ENCODE measurements at places on chromosomes 7 and 10.

- no peak for DNase-seq
These were observed 947.1 kb downstream of the GRM8 start for GRCh38 chr7:126305671-126306070.

- no peak for DNase-seq
These were observed 21.4 kb upstream of the RSBN1L start for GRCh38 chr7:77674878-77675277.

GRCh38 chr7:71507680-71508602 is 376.0 kb downstream of the GALNT17 start:
- DNase-seq = no peak

- DNase-seq = no peak
These were observed 3.1 kb downstream of the RGS10 start for GRCh38 chr10:119539359-119539825.

DNA sequence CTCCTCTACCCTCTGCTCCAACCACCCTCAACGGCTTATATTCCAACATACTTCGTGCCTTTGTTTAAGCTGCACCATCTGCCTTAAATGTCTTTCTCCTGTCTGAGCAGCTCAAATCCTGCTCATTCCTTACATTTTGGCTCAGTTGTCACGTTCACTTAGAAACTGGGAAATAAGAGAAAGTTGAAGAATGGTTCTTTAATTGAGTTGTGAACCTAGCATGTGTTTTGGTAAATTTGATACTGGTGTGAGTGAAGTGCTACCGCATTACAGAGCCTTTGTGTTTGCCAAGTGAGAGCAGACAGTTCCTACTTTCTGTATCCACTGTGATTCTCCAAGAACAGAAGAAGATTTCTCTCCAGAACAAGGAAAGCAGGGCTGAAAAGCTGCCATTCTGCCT is 54.3 kb downstream of the EPDR1 start:
- DNase-seq = no peak

DNA sequence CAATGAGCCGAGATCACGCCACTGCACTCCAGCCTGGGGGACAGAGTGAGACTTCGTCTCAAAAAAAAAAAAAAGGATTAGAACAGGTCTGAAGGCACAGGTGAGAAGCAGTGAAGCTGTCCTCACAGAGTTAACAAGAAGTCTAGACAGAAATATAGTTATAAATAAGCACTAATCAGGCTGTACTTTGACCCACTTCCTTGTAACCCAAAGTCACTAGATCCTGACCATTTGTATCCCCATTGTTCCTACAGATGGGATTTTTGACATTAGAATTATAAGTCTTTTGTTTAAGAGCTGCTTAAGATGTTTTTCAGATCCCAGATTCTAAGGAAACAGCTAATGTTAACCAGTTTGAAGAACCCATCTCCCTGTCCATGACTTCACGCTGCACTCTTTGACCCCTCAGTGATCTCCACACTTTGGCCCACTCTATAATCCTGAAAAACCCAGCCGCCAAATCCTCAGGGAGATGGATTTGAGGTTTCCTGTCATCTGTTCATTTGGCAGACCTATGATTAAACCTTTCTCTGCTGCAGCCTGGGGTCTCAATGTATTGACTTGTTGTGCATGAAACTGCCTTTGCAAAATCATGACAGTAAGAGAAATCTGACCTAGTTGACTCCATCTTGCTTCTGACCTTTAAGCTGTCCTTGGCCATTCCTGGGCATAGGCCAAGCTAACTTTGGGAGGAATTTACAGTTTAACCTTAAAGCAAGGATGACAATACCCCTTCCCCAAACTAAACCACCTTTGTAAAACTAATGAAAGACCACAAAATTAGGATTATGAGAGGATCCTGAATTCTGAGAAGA is 11.4 kb downstream of the SSMEM1 start:
- no peak for DNase-seq

GRCh38 chr7:151174246-151175046 is 7.0 kb upstream of the GBX1 start:
- DNase-seq = no peak

DNA sequence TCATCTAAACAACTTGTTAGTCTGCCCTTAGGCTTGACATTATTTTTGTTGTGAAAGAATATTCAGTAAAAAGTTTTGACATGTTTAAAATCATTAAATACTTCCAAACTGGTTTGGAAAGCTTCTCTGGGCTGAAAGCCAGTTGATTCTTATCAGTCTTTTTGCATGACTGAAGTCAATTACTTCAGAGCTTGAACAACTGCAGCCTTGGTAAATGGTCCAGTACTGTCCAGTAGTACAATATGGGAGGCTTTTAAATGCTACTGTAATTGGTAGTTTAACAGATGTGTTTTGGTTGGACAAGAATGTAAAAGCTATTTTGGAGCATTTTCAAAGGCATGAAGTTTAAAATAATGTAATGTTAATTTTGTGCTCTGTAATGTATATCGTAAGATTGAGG is 103.4 kb downstream of the SDK1 start:
- no peak for DNase-seq

DNA sequence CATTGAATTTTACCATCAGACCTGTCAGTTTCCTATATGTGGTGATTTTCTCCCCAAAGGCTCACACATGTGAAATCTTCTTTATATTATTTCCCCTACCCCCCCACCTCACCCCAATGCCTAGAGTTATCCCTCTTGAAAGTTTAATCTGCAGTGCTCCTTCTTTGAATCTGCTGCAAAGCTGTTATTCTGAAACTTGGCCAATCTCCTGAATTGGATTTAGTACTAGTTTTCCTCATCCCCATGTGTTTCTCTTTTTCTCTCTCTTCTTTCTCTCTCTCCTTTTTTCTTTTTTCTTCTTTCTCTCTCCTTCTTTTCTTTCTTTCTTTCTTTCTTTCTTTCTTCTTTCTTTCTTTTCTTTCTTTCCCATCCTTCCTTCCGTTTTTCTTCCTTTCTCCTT is 886.2 kb downstream of the TYW1 start:
- no peak for DNase-seq

GRCh38 chr7:104967088-104967487 is 46.9 kb upstream of the KMT2E start:
- no peak for DNase-seq

DNA sequence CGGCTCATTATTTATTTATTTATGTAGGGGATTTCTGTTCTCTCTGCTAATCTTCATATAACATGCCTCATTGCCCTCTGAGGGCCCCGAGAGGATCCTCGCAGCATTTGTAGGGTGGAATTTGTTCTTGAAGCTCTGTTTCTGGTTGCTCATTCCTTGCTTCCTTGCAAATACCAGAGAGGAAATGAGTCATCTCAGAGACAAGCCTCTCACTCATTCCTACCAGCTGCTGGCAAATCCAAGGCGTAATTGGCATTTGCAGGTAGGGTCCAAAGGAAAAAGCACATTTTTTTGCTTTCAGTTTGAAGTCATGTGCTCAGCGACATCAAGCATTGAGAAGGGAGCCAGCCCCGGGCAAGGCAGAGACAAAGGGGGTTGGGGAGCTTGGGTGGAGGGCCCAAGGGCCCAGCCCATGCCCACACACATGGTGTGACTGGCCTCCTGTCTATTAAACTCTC is 501.6 kb downstream of the GALNT17 start:
- no peak for DNase-seq

DNA sequence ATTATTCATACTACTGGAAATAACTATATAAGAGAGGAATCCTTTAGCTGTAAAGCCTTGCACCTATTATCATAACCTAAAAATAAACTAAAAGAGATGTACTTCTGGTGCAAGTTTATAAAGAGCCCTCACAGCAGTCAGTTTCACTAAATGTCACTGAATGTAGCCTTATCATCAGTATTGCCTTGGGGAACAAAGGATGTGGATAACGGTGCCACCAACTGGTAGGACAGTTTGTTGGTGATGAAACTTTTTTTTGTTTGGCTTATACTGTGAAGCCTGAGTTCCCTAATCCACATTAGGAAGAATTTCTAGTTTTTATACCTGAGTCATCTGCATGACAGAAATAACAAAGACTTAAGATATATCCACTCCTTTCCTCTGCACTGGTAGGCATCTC is 117.9 kb upstream of the COL1A2 start:
- DNase-seq = no peak

DNA sequence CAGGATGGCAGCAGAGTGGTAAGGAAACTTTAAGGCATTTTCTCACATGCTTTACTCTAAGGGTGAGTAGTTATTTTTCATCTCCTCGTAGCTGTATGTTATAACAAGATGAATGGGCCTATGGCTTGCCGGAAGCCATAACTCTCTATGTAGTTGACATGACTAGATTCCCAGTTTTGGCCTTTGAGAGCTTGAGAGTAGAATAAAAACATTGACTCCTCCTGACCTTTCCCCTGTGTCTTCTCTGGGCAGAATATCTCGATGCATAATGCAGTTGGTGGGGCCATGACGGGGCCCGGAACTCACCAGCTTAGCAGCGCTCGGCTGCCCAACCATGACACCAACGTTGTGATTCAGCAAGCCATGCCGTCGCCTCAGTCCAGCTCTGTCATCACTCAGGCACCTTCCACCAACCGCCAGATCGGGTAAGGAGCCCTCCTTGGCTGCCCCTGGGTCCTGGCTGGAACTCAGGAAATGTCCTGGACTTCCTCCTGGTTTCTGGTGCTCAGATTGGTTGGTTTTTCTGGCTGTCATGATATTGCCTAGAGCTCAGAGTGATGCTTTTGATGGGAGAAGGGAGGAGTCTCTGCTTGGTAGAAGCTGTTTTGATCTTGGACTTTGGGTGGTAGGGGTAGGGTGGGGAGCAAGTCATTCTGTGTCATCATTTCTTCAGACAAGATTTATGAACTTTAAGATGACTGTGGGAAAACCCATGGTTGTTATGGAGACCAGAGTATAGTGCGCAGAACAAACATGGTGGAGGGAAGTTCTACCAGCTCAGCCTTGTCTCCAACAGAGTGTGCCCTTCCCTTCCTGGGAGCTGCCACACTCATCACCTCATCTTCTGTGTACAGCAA is 158.0 kb downstream of the CREB5 start:
- DNase-seq = no peak

GRCh38 chr7:7114575-7115291 is 67.6 kb upstream of the C1GALT1 start:
- DNase-seq = no peak

- DNase-seq = no peak
These were observed 26.0 kb downstream of the NUP42 start for GRCh38 chr7:23207884-23208283.

- peak; percentile 4 for DNase-seq
These were observed 119.8 kb downstream of the NKX6-2 start for GRCh38 chr10:132665946-132666704.

DNA sequence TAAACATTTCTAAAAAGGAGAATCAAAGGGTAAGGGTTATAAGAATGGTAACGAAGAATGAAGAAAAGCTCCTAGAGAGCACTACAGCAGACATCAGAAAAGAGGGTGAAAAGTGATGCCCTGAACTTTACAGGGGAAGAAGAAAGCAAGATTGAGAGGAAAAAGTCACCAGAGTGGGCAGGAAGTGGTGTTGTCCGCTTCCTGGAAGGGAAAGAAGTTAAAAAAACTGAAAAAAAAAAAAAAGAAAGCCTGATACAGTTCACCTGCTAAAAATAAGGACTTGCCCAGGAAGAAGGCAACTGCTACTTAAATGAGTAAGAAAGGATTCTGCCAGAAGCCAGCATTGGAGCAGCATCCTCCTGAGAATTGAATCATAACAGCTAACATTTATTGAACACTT is 330.1 kb upstream of the PHF14 start:
- no peak for DNase-seq

GRCh38 chr7:90857603-90858002 is 261.5 kb downstream of the CDK14 start:
- DNase-seq = no peak

DNA sequence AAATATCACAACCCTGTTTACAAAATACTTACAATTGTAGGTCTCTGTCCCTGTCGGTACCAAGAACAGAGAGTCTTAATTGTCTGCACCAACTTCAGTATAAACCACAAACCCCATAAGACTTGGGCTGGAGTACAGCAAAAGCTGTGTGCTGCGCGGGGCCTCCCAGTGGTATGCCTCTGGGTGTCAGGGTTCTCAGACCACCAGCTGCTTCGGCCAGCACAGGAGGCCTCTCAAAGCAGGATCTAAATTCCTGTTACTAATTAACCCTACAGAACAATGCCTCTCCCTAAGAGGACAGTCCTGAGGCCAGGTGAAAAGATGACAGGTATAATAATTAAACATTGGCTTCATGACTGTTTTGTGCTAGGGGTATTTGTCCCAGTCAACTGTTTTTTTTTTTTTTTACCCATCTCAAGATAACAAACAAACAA is 957 bp upstream of the SVIL start:
- peak; percentile 33 for DNase-seq

- DNase-seq = no peak
These were observed 411 bp downstream of the BCCIP start for GRCh38 chr10:125823663-125824251.

GRCh38 chr7:30559611-30560010 is 35.1 kb upstream of the GARS1 start:
- no peak for DNase-seq

GRCh38 chr10:14126697-14127440 is 203.9 kb downstream of the FRMD4A start:
- DNase-seq = no peak

Data from CD4-positive, alpha-beta T cell treated with Interleukin-4 for 4 hours (primary cell).